ENCODE measurements at places on chromosomes 13 and 19. TPM values are rescaled to one million over a fixed set of nuclear protein-coding genes. Genes with fewer than 3 reads are reported as not detected.

The LHB gene
- total RNA-seq: not detected

The GRK1 gene
- 0.11 TPM for total RNA-seq

- DNase-seq: peak; percentile 67
Measured at GRCh38 chr19:13149628-13150186, 468 bp downstream of the STX10 start.

DNA sequence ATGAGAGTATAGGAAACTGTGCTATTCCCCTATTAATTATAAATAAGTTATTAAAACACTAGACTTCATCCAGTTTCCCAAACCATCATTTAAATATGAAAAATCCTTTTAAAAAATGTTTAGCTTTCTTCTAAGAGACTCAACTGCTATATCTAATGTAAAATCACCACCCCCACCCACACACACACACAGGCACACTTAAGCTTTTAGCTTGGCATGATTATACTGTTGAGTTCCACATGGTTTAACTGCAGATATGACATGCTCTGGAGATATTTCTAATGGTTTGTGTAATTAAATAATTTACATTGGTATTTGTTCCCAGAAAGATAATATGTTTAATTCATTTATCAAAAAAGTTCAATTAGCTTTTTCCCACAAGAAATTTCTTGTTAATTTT, 1700.1 kb upstream of the SLC10A2 start:
- DNase-seq: no peak

DNA sequence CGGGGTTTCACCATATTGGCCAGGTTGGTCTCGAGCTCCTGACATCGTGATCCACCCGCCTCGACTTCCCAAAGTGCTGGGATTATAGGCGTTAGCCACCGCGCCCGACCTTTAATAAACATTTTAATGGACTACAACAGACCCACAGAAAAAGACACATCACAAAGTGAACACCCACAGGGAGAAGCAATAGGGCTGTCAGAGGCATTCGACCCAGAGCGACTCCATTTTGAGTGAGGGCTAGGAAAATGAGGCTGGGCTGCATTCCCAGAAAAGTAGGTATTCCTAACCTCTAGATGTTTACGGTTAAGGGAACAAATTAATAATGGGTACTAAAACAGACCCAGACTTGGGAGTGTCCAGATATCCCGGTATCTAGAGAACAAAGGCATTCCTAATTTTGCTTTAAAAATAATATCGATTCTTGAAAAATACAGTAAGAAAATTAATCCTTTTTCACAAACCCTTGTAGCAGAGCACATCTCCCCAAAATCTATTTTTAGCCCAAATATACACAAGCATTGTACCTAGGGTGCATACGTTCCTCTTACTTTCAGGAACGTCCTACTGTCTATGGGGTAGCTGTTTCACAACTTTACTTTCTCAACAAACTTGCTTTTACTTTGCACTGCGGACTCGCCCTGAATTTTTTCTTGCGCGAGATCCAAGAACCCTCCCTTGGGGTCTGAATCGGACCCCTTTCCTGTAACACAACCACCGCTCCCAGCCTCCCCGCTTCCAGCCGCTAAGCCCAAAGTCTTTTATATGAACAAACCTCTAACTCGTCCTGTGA, 811 bp upstream of the ZNF8 start:
- no peak for DNase-seq

DNA sequence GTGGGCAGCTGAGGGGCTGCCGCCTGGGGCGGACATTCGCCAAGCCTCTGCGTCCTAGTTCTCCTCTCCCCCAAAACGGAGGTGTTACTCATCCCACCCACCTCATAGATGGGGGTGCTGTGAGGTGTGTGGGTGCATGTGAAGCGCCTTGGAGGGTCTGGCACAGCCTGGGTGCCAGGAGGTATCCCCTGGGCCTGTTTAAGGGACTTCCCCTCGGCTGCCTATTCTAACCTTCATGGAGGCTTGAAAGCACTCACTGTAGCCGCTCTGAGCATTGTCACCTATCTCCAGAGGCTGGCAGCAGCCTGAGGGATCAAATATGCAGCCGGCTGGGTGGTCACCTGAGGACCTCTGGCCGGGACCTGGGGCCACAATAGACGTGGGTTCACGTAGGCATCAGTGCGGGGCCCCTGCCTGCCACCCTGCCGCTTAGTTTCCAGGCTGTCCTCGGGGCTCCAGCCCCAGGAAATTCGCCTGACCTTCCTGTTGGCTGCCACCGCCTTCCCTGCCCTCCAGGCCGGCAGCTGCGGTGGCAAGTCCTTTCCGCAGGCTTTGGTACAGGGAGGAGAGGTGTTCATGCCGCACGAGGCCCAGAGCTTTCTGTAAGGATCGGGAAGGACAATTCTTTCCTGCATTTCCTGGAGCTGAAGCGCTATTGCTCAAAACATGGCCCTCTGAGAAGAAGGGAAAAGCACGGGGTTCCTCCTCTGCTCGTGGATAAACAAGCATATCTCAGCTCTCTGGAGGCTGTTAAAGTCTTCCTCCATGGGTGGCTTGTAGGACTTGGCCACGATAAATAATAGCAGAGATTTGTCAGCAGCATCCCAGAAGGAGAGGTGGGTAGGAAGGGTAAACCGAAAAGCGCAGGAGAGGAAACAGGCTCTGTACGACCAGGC, 4.6 kb downstream of the COL4A2 start:
- DNase-seq: no peak

- no peak for DNase-seq
Measured at GRCh38 chr19:7152568-7152967, 83.1 kb downstream of the ZNF557 start.

- DNase-seq: peak; percentile 49
Measured at GRCh38 chr19:35975608-35976214, 19.3 kb upstream of the SDHAF1 start.

DNA sequence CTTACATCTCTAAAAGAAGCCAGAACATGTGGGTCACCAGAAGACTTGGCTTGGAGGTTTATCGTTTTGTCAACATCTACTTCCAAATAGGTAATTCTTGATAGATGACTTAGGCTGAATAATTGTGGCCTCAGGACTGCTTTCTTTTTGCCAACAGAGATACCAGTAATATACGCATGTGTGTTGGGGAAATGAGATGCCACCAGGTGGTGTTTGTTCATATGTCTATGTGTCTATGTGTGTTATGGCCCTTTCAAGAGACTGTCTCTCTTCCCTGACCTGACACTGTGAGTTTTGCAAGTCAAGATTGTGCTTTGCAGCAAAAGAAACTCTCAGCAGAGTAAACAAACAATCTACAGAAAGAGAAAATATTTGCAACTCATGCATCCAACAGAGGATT, 31.6 kb upstream of the METTL21C start:
- no peak for DNase-seq

DNA sequence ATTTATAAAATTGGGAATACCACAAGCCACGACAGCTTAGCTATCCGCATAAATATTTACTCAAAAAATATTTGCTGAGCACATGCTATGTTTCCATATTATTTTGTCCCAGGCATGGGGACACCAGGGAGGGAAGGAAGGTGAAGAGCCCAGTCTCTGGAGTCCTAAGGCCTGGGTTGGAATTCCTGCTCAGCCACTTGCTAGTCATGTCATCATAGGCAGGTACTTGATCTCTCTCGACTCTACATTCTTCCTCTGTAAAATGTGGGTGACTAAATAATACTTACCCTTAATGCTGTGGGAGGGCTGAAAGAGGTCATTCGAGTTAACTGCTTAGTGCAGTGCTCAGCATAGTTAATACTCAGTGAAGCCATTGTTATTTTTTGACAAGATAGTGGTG, 4.3 kb upstream of the RNASEH2B start:
- no peak for DNase-seq

GRCh38 chr13:105972306-105972721, 563.1 kb downstream of the EFNB2 start:
- DNase-seq: no peak
